Osteocyte (in vitro differentiated cells): ENCODE measurements at places on chromosomes 4 and X. TPM values are rescaled to one million over a fixed set of nuclear protein-coding genes. Genes with fewer than 3 reads are reported as not detected.
A peak's percentile ranks its signal among the peaks of the same experiment; 100 is the strongest.

DNA sequence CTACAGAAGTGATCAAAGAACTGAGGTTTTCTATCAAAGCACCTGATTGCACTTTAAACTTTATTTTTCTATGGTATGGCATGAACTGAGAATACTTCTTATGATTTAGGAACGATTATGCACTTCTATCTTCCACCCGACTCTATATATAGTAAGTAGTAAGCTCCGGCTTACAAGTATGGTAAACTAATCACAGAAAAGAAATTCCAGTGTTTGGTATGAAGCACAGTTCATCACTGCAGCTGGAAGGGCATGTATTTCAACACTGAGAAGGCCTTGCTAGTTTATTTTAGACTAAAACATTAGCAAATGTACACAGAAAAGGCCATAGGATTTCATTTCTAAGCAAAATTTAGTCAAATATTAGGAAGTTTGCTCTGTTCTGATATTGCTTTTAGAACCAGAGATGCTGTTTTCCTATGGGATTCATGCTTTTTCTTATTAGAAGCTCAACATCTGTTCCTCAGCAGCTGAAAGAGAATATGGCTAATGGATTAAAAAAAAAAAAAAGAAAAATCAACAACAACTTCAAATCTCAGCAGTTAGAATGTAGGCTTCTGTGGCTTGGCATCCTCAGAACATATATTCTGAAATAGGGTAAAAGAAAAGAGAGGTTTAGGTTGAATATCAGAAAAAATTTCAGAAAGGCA is 273.5 kb downstream of the C4orf33 start:
- no peak overlapping the region for H3K27ac ChIP-seq
- H3K27me3 ChIP-seq: peaks cover 24% of the 10 kb centered on the region
- no peak for DNase-seq
- no peaks in the 10 kb centered on the region for H3K36me3 ChIP-seq

GRCh38 chrX:151711787-151712186 is 4.0 kb upstream of the FATE1 start:
- no peak for DNase-seq
- H3K27me3 ChIP-seq: no peaks in the 10 kb centered on the region
- no peaks in the 10 kb centered on the region for H3K36me3 ChIP-seq
- H3K27ac ChIP-seq: no peak overlapping the region
- no peaks in the 10 kb centered on the region for H3K4me1 ChIP-seq

GRCh38 chrX:74613370-74614092 is 893 bp downstream of the RLIM start:
- DNase-seq: no peak
- H3K4me1 ChIP-seq: peaks cover 17% of the 10 kb centered on the region
- peak overlapping the region; percentile 99 for H3K27ac ChIP-seq
- H3K4me3 ChIP-seq: peak overlapping the region; percentile 95

NUDT11 gene
- total RNA-seq: 10.6 and 12.8 TPM in 2 replicates

DNA sequence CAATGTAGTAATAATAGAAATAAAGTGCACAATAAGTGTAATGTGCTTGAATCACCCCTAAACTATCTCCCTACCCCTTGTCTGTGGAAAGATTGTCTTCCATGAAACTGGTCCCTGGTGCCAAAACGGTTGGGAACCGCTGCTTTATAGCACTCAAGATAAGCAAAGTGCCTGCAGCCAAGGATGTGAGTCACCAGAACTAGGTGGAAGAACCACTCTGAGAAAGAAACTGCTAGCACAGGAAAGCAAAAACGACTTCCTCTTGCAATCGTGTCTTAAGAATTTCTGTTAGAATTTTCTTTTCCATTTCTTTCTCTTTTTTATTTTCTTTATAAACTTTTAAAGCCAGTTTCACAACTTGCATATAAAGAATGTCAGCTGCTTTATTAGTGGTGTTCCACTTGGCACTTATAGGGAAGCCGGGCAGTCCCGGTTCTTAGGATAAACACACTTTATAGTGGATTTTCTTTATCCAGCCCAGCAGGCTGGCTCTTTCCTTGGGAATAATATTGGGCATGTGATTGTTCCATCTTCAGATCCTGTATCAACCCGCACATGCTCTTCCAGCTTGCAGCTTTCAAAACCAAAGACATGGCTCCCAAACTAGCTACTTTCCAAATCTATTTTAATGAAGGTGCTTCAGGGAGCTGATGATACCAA is 32.3 kb upstream of the CXCL8 start:
- no peaks in the 10 kb centered on the region for H3K27me3 ChIP-seq
- peak overlapping the region; percentile 78 for H3K27ac ChIP-seq
- peaks cover 53% of the 10 kb centered on the region for H3K4me1 ChIP-seq
- no peak for DNase-seq
- peak overlapping the region; percentile 28 for H3K4me3 ChIP-seq

DNA sequence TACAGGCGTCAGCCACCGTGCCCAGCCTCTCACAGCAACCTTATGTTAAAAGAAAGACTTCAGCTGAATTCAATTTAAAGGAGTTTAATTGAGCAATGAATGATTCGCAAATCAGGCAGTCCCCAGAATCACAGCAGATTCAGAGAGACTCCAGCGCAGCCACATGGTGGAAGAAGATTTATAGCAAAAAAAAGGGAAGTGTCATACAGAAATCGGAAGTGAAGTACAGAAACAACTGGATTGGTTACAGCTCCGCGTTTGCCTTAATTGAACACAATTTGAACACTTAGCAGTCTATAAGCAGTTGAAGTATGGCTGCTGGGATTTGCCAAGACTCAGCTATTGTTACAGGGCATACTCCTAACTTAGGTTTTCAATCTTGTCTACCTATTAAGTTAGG is 19.8 kb downstream of the CENPVL3 start:
- H3K27me3 ChIP-seq: no peaks in the 10 kb centered on the region
- no peaks in the 10 kb centered on the region for H3K4me1 ChIP-seq
- no peak overlapping the region for H3K4me3 ChIP-seq

DNA sequence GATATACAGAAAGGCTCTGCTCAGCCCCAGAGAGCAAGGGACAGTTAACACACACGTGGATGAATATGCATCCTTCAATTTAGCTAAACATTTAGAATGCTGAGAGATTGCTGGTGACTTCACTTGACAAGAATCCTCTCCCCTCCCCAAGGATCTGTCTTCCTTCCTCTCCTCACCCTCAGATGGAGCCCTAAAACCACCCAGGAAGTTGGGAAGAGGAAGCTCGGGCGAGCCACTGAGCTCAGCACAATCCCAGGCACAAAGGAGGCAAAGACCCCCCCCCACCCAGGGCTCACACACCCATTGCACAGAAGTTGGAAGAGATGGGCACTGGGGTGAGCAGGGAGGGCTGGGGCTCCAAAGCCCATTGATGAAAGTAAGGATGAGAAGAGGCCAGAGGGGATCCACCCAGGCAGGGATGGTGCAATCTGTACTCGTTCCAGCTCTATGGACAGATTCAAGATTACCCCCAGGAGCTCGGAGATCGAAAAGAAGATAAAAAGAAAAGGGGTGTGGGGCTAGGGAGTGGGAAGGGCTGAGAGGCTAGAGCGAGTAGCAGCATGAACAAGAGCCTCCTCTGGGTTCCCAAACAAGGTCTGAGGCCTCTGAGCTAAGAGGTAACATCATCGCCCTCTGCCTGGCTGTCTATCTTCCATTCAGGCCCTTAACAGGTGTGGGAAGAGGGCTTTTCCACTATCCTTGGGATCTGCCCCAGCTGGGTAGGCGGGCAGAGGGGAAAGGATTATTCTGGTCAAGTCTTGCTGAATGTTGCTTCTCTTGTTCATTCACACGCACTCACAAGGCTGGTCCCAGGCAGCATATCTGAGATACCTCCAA is 1.2 kb downstream of the TFE3 start:
- peak overlapping the region; percentile 91 for H3K4me3 ChIP-seq
- no peak for DNase-seq
- no peaks in the 10 kb centered on the region for H3K27me3 ChIP-seq
- peak overlapping the region; percentile 98 for H3K27ac ChIP-seq

ARL9 gene
- total RNA-seq: 1.3 and 1.4 TPM in 2 replicates

GRCh38 chr4:98327694-98328093 is 66.5 kb downstream of the RAP1GDS1 start:
- no peaks in the 10 kb centered on the region for H3K27me3 ChIP-seq
- no peak overlapping the region for H3K4me3 ChIP-seq
- no peak overlapping the region for H3K27ac ChIP-seq
- peaks cover 13% of the 10 kb centered on the region for H3K36me3 ChIP-seq

GRCh38 chrX:151359931-151360871 is 36.8 kb upstream of the VMA21 start:
- H3K27me3 ChIP-seq: peaks cover 8% of the 10 kb centered on the region
- no peaks in the 10 kb centered on the region for H3K36me3 ChIP-seq
- no peak overlapping the region for H3K4me3 ChIP-seq

ETNPPL gene
- total RNA-seq: not detected in 2 replicates

DNA sequence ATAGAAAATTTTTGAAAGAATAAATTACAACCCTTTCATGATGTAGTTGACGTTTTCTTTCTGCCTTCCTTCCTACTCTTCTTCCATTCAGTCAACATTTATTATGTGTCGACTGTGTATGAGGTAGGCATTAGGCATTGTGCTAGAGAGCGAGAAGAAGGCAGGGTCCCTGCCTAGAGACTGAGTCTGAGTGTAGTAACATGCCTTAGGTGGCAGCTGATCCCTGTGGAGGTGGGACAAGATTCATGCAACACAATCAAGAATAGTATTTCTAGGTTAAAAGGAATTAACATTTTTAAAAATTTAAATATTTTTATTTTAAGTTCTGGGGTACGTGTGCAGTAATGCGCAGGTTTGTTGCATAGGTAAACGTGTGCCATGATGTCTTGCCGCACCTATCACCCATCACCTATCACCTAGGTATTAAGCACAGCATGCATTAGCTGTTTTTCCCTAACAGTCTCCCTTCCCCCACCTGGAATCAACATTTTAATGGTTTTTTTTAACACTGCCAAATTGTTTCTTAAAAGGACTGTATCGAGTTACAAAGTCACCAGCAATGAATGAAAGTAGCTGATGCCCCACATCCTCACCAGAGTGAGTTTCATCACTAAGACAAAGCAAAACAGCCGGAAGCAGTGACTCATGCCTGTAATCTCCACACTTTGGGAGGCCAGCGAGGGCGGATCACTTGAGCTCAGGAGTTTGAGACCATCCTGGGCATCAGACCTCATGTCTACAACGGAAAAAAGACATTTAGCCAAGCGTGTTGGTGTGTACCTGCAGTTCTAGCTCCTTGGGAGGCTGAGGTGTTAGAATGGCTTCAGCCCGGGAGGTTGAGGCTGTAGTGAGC is 84.0 kb downstream of the WWC2 start:
- H3K4me3 ChIP-seq: no peak overlapping the region
- H3K27me3 ChIP-seq: no peaks in the 10 kb centered on the region
- H3K36me3 ChIP-seq: peaks cover 4% of the 10 kb centered on the region
- H3K4me1 ChIP-seq: peaks cover 22% of the 10 kb centered on the region
- peak overlapping the region; percentile 35 for H3K27ac ChIP-seq

DNA sequence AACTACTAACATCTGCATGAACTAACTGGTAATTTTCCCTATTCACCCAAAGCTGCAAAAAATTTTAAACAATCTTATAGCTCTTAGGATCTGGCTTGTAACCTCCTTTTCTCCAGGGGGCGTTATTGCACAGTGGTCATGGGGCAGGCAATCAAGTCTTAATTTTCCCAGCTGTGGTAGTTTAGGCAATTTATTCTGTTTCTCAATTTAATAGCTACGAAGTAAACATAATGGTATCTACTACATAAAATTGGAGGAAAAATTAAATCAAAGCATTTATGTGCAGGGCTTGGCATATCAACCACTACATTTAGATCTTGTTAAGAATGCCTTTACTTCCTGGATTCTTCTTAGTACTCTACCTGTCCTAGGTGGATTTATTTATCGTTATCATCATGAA is 137.4 kb upstream of the GUCY1A1 start:
- no peak for DNase-seq
- no peak overlapping the region for H3K27ac ChIP-seq
- H3K27me3 ChIP-seq: no peaks in the 10 kb centered on the region
- H3K4me1 ChIP-seq: no peaks in the 10 kb centered on the region
- H3K36me3 ChIP-seq: no peaks in the 10 kb centered on the region
